Neural crest cell (in vitro differentiated cells): ENCODE measurements at places on chromosomes 2 and 18. TPM values are rescaled to one million over a fixed set of nuclear protein-coding genes. Genes with fewer than 3 reads are reported as not detected.

- DNase-seq = no peak
Observed at GRCh38 chr18:61606068-61606660, 272.9 kb downstream of the CDH20 start.

DNA sequence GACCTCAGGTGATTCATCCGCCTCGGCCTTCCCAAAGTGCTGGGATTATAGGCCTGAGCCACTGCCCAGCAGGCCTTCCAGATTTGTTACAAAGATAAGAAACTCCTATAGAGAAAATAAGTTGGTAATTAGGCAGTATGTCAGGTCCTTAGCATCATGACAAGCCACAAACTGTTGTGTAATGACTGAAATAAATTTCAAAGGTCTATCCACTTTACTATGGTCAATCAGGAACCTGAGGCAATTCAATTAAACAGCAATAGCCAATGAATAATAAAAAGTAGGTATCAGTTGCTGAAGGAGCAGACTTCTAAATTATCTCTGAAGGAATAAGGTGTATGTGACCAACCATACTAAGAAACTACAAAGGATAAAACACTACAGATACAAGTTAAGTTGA lies 62.4 kb upstream of the ATIC start:
- no peak for DNase-seq

DNA sequence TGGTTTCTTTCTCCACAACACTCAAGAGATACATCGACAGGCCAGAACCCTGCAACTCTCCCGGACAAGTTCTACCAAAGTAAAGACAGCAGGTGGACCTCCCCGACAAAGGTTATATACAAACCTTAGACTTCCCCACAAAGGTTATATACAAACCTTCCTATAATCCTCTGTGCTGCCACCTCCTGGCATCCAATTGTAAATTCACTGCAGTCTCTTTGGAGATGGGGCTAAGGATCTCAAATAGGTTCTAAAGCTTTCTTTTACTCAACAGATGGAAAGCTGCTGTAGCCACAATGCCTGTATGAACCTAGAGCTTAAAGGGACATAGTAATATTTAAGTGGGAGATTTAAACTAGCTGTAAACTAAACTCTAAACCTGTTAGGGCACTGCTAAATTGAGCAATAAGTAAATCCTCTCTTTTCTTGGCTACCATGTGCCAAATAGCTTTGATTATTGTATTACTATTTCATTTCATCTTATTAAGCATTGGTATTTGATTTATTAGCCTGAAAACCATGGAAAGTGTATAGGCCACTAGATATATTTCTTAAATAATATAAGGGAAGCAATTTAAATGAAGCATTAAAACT lies 9.8 kb upstream of the MREG start:
- DNase-seq = peak; percentile 36

- no peak for DNase-seq
Observed at GRCh38 chr2:15556311-15556930, 4.7 kb downstream of the NBAS start.

GRCh38 chr2:150856596-150857281 lies 369.3 kb upstream of the RND3 start:
- no peak for DNase-seq

DNA sequence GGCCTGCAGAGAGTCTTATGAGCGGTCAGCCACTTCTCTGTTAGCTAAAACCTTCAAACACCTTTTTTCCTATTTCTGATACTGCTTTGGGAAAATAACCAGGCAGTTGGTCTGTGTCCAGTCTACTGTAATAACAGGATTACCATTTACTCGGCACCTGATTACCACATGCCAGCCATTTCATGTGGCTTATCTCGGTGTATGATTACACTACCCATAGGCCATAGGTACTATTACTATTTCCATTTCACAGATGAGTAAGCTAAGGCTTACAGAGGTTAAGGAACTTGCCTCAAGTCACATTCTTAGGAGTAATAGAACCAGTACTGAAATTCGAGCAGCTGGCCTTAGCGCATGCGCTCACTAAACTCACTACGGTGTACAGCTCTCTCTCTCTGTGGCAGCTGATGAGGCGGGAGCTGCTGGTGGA lies 147.2 kb upstream of the L3MBTL4 start:
- DNase-seq = no peak

GRCh38 chr18:10213526-10213925 lies 240.9 kb upstream of the APCDD1 start:
- no peak for DNase-seq

- no peak for DNase-seq
Observed at GRCh38 chr2:136468799-136469369, 296.5 kb upstream of the THSD7B start.

DNA sequence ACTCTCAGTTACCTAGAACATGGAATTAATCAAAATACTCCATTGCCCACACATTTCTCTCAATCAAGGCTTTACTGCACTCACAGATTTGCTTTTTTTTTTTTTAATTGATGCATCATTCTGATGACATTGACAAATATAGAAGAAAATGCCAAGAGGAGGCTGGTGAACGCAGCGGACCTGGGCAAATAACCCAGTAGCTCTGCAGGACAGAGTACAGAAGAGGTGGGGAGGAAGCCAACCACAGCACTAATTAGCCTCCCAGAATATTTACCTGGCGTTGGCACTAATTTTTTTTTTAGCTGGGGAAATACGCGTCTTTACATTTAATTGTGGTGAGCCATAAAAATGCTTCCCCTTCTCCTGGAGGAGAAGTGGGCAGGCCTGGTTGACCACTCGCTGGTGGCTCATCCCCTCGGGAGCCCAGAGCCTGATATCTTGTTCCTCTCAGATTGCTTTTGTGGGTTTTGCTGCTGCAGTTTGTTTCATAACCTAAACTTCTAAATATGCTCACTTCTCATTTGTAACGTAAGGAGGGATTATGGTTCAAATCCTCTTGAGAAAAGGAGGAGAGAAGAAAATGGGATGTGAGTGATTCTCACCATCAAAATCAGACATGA lies 165.8 kb upstream of the EPB41L3 start:
- no peak for DNase-seq

DNA sequence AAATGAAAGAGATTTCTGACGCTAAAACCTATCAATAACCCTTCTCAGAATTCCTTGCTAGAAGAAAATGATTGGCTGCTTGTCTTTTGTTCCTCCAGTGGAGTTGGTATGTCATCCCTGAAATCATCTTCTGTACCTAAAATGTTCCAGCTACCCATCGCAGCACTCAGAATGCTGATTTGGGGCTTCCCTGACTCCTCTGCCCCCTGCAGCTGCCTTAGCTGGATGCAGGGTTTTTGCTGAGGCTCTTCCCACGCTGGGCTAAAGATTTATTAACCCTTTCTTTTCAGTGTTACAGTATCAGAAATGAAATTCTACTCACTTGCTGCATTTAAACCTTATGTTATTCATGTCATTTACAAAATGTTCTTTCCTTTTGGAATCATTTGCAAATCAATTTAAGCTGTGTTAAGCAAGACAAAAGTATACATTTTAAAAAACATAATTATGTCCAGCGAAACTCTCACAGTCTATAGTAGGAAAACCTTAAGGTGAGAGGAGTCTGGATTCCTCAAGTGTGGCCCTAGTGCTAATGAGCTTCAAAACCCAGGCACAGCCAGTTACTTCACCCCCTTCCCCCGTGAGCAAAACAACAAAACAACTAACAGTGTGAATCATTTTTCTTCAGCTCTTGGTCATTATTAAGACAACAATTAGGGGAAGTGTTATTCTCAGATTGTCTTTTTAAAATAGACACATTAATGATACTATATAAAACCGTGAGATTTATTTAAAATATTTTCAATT lies 32.8 kb downstream of the PKP4 start:
- DNase-seq = no peak

DNA sequence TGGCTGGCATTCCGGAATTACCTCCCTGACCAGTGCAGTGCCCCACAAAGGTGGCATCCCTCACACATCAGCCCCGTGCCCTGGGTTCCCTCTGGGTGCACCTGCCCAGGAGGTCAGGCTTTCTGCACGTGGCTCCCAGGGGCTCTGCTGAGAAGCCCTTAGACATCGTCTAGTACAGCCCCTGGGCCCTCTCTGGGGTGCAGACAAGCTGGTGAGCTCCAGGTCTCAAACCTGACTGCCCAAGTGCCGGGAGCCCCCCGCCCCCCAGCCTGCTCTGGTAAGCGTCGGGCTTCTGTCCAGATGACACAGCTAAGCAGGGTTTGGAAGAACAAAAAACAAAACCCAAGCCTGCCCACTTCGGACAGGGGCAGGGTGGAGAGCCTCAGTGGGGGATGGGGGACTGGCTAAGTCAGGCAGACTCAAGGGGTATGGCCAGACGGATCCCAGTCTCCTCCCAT lies 20.2 kb downstream of the TWIST2 start:
- no peak for DNase-seq

GRCh38 chr2:130728007-130728454 lies 839 bp upstream of the GPR148 start:
- no peak for DNase-seq

GRCh38 chr18:68461481-68462018 lies 253.4 kb downstream of the TMX3 start:
- no peak for DNase-seq

- no peak for DNase-seq
Observed at GRCh38 chr2:142467321-142467720, 336.5 kb upstream of the LRP1B start.

DNA sequence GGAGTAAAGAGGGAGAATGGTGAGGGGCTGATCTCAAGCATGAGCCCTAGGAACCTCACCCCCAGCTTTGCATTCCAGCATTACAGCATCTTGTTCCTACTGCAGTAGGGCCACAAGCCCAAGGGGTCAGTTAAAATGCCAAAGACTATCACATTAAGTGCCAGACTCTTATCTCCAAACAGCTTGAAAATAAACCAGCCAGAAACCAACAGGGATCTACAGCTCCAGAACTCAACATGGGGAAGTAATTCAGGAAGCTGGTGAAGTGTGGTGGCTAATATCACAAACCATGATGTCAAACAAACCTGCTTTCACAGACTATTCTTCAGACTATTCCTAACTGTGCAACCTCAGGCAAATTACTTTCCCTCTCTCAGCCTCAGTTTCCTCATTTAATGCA lies 278.3 kb downstream of the TNS1 start:
- DNase-seq = no peak

DNA sequence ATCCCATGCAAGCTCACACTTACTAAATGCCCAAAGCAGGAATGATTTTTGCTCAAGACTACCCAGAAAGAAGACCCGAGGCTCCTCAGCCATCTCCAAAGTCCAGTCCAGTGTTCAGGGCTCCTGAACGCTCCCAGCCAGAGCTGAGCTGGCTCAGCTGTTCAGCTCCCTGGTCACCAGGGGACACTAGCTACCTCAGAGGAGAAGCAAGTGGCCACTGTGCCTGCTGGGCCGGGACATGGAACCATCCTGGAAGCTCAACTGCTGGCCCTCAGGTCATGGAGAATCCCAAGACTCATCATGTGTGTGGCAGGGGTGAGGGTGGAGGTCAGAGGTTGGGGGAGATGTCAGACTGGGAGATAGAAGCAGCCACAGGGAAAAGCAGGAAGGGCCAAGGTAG lies 89.0 kb downstream of the GALNT14 start:
- no peak for DNase-seq

- DNase-seq = no peak
Observed at GRCh38 chr2:26982102-26982742, 11.8 kb downstream of the MAPRE3 start.

GRCh38 chr2:29059624-29060023 lies 14.7 kb downstream of the PCARE start:
- no peak for DNase-seq

- DNase-seq = no peak
Observed at GRCh38 chr2:45930396-45930792, 278.9 kb downstream of the PRKCE start.

DNA sequence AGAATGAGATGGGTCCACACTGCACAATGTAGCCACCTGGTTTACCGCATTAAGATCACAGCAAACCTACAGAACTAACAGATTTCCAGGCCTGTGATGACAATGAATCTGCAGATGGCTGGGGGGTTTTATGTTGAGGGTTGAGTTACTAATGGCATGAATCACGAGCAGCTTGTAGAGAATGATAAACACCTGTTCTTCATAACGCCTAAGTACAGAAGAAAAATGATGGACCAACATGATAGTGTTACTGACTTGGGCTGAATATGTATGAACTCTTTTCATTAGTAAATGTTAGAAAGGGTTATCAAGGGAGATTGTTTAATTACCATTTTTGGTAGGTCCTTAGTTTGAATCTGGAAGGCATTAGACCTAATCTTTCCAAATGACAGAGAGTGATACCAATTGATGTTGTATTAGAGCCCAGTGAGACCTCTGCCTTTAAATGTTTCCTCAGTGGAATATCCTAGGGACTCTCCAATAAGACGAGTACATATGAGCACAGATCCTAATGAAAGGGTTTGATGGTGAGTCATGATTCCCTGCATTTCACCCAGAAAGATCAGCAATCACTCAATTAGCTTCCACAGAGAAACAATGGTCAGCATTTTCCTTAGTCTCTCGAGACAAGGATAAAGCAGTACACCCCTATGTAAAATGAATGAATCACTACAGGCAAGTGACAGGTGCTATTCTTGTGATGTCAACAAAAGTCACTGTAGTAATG lies 243.8 kb downstream of the DLGAP1 start:
- DNase-seq = no peak

GRCh38 chr2:134905168-134905567 lies 13.5 kb upstream of the CCNT2 start:
- DNase-seq = no peak

DNA sequence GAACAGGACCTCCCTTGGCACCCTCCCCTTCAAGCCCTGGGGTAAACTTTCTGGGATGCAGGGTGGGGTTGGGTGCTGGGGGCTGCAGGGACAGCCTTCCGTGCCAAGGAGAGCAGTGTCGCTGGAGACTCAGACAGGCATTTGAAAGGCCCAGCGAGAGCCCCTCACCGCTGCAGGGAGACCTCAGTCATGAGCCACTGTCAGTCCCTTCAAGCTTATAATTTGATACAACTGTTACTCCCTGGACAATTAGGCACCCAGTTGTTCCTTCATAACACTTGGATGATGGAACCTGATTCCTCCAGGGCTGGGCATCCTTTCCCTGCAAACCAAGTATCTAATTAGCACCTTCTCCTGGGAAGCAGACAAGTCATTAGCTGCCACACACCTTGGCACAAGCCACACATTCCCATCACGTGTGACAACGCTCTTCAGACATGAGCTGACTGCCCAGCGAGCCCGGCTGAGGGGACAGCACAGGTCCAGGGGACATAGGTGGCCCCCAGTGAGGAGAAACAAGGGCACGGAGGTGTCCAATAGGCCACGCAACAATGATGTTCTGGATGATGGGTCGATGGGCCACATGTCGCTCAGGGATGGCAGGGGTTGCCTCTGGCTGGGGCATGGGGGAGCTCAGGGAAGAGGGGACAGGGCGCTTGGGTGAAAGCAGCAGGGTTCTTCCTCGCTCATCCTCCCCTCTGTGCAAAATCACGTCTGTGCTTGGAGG lies 59.6 kb downstream of the KCNF1 start:
- no peak for DNase-seq

GRCh38 chr2:2686222-2686621 lies 355.1 kb upstream of the MYT1L start:
- no peak for DNase-seq

SERPINB10 gene
- not detected in 2 replicates for total RNA-seq

IGFBP5 gene
- total RNA-seq = 140 TPM in 2 replicates

RAB6D gene
- 0.42 and 0.52 TPM in 2 replicates for total RNA-seq

KCNJ3 gene
- 0.05 TPM in 2 replicates for total RNA-seq

SERPINB5 gene
- not detected in 2 replicates for total RNA-seq

AQP12B gene
- not detected in 2 replicates for total RNA-seq

FOXD4L1 gene
- 0.23 and 0.52 TPM in 2 replicates for total RNA-seq

AFF3 gene
- total RNA-seq = 20.9 and 25.7 TPM in 2 replicates
